ENCODE measurements at places on chromosomes 7 and 10.

DNA sequence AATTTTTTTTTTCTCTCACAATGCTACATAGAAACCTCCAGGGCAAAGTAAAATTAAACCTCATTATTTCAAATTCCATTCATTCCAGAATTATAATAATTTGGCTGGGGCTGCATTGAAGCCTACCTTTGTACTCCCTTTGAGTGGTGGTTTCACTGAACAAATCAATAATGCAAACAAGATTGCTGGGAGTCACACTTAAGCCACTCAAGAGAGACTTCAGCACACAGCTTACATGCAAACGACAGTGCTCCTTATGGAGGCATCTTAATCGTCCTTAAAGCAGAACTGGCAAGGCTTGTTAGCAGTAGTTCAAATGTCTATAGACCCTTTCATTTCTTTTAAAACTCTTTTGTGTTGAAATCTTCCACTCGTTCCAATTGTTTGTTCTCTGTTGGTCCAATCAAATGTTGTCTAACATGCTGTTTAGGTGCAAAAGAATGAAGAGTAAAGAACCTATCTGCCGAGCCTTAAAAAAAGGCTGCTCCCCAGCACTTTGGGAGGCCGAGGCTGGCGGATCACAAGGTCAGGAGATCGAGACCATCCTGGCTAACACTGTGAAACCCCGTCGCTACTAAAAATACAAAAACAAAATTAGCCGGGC, 294.9 kb downstream of the FGFR2 start:
- DNase-seq = no peak

GRCh38 chr7:27967639-27968038, 213.0 kb downstream of the JAZF1 start:
- no peak for DNase-seq

GRCh38 chr10:44761076-44761475, 150.1 kb upstream of the TMEM72 start:
- no peak for DNase-seq

DNA sequence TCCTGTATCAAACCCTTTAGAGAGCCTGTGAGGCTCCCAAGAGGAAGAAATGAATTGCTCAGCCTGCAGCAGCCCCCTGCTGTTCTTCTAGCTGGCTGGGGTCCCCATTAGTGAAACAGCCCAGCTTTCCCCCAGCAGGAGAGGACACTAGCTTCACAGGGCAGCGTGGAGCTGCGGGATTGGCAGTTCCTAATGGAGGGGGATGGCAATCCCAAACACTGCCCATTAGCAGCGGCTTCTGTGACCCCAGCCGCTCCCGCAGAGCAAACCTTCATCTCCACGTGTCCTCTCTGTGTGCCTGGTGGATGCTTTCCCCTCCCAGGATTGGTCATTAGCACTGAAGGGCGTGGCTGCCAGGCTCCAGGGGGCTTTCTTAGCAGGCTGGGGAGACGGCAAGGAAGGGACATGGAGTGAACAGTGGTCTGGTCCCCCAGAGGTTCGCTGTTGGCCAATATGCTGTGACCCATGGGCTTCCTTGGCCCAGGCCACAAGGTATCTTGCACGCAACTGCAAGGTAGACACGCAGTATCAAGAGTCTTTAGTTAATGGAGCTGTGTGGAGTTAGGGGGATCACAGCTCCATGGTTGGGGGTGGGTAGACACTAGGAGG, 322.5 kb upstream of the ZMIZ1 start:
- DNase-seq = no peak

GRCh38 chr7:158811461-158811860, 17.8 kb downstream of the ESYT2 start:
- DNase-seq = no peak

- DNase-seq = no peak
Observed at GRCh38 chr7:99737726-99738125, 2.7 kb upstream of the CYP3A7 start.

GRCh38 chr10:36181426-36182178, 539.5 kb upstream of the FZD8 start:
- no peak for DNase-seq

DNA sequence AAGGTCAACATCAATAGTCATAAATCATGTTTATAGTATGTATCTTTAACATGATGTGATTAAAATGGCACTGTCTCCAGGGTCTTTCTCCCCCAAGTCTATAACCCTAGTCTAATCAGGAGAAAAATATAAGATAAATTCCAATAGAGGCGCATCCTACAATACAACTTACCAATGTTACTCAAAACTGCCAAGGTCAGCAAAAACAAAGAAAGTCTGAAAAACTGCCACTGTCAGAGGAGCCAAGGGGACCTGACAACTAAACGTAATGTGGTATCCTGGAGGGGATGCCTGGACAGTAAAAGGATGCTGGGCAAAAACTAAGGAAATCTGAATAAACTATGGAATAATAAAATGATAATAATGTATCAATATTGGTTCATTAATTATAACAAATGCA, 63.9 kb downstream of the TPK1 start:
- DNase-seq = no peak

GRCh38 chr7:159201722-159202330, 57.2 kb upstream of the VIPR2 start:
- DNase-seq = no peak

GRCh38 chr7:42186151-42186550, 50.9 kb downstream of the GLI3 start:
- DNase-seq = no peak

Measured in H54 (cell line).